ENCODE measurements at places on chromosomes 7 and 10.
A peak's percentile ranks its signal among the peaks of the same experiment; 100 is the strongest.

GRCh38 chr10:58622246-58622645 is 109.6 kb downstream of the BICC1 start:
- no peak for DNase-seq

DNA sequence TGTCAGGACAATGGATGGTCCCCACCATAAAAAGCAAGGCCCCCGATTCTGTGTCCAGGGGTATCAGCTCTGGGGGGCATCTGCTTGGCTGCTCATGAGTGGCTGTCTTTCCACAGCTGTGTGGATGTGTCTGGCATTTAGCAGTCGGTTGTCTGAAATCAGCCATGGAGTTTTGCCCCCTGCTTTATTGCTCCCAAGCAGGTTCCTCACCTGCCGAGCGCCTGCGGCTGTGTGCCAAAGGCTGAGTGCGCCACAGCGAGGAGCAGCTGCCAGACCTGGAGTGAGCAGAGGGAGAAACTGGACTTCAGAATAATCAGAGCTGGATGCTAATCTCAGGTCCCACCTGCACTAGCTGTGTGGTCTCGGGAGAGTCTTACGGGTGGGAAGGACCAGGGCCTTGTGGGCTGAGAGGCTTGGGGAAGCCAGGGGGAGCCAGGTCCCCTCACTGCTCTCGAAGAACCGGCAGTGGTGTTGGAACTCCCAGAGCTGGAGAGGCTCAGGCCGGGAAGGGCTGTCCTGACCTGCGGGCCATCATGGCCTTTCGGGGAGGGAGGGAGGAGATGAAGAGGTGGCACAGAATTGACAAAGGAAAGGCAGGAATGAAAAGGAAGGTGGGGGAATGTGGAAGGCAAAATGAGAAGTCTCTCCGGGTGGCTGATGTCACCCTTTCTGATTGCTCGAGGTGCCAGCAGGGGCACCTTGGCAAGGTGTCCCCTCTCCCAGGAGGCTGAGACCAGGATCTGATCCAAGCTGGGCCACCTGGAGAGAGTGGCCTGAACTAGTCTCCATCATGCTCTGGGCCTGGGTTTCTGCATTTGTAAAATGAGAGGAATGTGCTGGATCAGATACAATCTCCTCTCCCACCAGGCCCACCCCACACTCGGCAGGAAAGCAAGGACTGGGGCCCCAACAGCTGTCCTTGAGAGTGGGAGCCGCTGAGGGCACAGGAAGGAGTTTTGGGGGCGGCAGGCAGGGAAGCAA is 30.2 kb upstream of the LEP start:
- no peak for DNase-seq

DNA sequence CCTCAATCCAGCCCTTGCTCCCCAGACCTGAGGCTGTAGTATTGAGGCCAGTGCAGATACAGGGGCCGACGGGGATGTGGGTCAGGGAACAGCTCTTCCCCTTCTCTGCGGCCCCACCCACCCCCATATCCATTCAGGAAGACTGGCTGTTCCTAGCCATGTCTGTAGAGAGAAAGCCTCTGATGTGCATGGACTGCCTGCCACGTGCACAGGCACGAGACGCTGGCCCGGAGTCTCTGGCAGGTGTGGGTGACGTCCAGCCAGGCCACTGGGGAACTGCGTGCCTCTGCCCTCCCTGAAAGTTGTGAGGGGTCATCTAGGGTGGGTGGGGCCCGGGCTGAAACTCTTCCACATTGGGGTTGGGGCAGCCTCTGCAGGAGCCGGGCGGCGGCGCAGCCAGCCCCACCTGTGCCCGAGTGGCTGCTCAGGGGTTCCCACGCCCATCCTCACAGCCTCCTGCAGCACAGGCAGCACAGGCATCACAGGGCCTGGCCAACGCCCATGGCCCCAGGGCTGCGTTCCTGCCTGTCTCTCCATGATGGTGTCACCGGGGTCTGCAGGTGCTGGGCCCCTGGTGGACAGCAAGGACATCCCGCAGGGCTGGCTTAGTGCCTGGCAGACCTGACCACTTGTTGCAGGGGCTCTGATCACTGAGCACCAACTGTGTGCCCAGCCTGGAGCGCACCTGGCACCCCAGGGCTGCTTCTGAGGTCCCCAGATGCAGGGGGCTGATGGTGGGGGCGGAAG is 27.5 kb downstream of the MICALL2 start:
- no peak for DNase-seq

- DNase-seq, result no peak
Measured at GRCh38 chr10:11699550-11700097, 42.6 kb upstream of the ECHDC3 start.

GRCh38 chr10:77392851-77393250 is 244.8 kb downstream of the KCNMA1 start:
- peak; percentile 46 for DNase-seq

- no peak for DNase-seq
Measured at GRCh38 chr7:139426258-139427028, 57.0 kb downstream of the KLRG2 start.

DNA sequence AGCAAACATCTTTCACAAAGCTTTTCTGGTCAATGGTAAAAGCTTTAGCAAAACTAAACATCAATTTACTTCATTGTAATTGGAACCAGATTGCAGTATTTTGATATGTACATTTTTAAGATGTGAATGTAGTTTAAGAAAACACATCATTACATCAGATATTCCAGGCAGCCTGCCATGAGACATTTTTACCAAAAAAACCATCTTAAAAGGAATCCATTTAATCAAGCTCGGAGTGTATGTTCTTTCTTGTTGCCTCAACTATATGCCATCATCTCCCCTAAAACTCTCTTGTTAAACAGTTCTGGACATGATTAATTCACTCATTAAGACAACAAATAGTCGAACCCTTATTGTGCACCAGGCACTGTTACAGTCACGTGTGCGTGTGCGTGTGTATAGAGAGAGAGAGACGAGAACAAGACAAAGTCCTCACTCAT is 97.5 kb downstream of the UBE2H start:
- no peak for DNase-seq

GRCh38 chr7:68688416-68689086 is 909.7 kb upstream of the AUTS2 start:
- DNase-seq, result no peak

- no peak for DNase-seq
Measured at GRCh38 chr10:51700228-51700817, 928 bp upstream of the CSTF2T start.

DNA sequence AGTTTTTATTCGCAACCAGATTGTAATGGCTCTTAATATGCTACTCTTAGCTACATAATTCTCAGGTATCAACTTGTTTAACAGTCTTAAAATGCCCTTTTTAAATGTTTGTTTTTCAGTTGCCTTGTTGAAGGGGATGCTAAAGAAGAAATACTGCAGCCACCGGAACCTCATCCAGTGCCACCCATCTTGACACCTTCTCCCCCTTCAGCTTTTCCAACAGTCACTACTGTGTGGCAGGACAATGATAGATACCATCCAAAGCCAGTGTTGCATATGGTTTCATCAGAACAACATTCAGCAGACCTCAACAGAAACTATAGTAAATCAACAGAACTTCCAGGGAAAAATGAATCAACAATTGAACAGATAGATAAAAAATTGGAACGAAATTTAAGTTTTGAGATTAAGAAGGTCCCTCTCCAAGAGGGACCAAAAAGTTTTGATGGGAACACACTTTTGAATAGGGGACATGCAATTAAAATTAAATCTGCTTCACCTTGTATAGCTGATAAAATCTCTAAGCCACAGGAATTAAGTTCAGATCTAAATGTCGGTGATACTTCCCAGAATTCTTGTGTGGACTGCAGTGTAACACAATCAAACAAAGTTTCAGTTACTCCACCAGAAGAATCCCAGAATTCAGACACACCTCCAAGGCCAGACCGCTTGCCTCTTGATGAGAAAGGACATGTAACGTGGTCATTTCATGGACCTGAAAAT is 69.5 kb upstream of the RSBN1L start:
- no peak for DNase-seq

- DNase-seq, result no peak
Measured at GRCh38 chr10:3978174-3978573, 193.2 kb upstream of the KLF6 start.

DNA sequence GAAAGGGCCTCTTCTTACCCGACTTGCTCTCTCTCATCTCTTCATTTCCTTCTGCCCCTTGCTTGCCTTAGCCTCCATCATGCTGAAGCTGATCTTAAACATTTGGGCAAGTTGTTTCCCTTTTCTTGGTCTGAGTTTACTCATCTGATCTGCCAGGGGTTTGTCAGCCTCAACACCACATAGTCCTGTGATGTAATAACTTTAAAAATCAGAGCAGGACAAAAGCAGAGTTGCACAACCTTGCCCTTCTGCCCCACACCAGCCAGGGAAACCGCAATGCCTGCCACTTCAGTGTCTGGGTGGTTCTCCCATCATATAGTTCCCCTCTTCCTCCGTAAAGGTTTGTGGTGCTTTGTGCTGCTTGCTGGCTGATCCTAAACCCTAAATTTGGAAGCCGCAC is 9.9 kb upstream of the LIPM start:
- DNase-seq, result no peak

- DNase-seq, result peak; percentile 98
Measured at GRCh38 chr10:84139126-84140035, at the start of gene GHITM. GHITM (plus strand) TSS chr10:84139509; CDS start chr10:84141501, 1,992 bp downstream.

DNA sequence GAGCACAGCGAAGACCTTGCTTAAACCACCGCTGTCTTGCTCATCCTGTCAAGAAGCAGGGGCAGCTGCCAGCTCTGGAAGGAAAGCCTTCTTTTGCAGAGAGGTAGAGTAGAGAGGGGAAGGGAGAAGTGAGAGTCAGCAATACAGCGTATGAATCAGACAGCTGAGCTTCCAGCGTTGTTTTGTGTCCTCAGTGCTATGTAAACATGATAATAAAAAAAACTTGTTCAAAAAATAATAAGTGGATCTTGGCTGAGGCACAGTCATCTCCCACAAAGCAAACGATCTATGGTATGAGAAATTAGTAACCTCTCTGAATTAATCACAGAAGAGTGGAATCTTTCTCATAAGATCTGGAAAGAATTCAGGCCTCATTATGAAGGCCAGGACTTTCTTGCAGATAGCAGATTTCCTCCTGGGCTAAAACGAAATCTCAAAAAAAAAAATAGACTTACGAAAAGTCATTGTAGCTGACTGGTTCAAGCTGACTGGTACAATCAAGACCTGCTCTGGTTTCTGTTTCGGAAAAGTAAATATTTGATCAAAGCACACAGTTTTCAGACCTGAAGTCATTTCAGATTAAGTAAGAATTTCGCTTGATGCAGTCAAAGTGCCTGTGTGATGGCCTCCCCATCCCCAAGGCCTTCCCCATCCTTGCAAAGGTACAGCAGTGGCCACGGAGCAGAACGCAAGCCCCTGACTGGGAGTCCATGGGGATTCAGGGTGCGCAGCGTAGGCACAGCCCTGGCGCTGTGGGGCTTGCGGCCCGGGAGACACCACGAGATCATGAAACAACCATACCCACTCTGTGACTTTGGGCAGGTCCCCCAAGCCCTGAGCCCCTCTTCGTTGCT is 29.4 kb downstream of the CHST15 start:
- DNase-seq, result no peak

GRCh38 chr7:36749282-36749960 is 25.1 kb upstream of the AOAH start:
- no peak for DNase-seq

DNA sequence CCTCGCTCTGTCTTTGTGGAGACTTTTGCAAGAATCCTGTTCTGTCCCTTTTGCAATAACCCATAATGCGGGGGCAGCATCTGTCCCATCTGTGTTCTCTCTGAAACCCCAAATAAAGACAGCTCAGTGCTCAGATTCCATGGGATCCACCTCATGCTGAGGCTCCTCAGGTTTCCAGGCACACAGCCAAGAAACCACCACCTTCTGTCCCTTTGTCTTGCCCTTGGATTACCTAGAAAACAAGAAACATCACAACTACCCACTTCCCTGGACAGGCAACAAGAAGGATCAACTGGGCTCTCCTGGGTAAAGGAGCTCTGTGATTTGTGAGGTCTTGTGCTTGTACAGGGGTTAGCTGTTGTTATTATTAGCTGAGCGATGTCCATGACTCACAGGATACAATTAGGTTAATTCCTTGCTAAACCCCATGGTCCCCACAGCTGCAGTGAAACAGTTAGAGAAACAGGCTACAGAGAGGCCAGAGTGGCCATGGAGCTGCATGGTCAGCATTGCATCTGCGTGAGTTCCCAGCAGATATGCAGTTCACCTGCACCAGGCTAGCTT is 50.2 kb downstream of the CXCL12 start:
- DNase-seq, result peak; percentile 12

GRCh38 chr10:132208462-132209050 is 21.8 kb downstream of the DPYSL4 start:
- no peak for DNase-seq

- DNase-seq, result no peak
Measured at GRCh38 chr10:61764486-61764885, 101.8 kb downstream of the CABCOCO1 start.

DNA sequence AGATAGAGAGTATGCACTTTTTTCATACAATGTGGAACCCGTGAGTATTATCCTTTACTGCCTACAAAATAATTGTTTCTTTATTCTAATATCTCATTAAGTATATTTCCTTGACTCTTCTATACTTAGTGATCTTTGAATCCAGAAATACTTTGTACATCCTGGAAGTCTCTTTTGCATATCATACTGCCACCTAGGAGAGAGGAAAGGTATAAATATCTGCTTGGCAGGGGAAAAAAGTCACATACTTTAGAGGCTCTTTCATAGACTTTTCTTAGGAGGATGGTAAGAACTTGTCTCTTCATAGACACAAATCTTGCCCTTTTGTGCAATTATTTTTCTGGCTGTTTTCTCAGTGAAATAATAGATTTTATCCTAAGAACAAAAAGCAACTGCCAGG is 436.0 kb downstream of the PAXIP1 start:
- no peak for DNase-seq

GRCh38 chr7:2182461-2182860 is 50.3 kb downstream of the MAD1L1 start:
- no peak for DNase-seq

- no peak for DNase-seq
Measured at GRCh38 chr7:105336009-105336408, 52.7 kb downstream of the SRPK2 start.

GRCh38 chr7:22386865-22387264 is 29.9 kb upstream of the RAPGEF5 start:
- DNase-seq, result no peak

GRCh38 chr7:128903621-128904361 is 6.7 kb downstream of the KCP start:
- no peak for DNase-seq

DNA sequence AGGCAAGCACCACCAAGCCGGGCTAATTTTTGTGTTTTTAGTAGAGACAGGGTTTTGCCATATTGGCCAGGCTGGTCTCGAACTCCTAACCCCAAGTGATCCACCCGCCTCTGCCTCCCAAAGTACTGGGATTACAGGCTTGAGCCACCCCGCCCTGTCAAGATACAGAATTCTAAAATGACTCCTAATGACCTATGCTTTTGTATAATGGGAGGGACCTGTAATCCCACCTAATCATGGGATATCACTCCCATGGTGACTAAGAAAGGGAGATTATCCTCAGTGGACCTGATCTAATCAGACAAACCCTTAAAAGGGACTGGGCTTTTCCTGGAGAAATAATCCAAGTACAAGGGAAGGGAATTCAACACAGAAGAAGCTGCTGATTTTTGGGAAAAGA is 28.8 kb downstream of the SAMD8 start:
- DNase-seq, result no peak
